ENCODE measurements at places on chromosomes 7 and 10. TPM values are rescaled to one million over a fixed set of nuclear protein-coding genes. Genes with fewer than 3 reads are reported as not detected.

DNA sequence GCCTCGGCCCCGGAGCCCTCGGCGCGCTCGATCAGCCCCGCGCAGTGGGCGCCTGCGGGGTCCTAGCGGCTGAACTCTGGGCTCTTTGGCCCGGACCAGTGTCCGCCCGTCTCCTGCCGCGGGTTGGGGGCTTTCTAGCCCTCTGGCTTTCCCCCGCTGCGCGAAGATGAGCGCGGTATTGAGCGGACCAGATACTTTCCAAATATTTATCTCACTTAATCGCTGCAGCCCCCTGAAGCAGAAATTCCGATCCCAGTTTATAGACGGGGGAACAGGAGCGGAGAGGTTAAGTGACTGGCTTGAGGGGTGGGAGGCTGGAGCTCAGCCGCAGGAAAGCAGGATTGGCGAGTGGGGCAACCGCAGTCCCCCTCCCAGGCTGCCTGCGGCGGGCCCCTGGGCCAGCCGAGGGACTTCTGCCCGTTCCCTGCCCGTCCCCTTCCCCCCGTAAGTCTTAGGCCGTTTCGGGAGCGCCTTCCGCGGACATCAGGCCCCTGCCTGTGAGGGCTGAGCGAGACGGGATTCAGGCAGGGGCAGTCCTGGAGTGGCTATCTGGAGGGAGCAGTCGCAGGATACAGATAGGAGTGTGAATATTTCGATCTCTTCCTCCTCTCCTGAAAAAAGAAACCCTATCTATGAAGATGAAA is 565 bp downstream of the STRIP2 start:
- DNase-seq = no peak

DGKB gene
- 0.26 TPM for polyA plus RNA-seq

- DNase-seq = no peak
Measured at GRCh38 chr7:154973381-154973780, 29.5 kb downstream of the PAXIP1 start.

- DNase-seq = no peak
Measured at GRCh38 chr10:30505543-30506298, 71.7 kb downstream of the MAP3K8 start.

CTAGE8 gene
- polyA plus RNA-seq = 8.3 TPM

TMEM229A gene
- polyA plus RNA-seq = 1.1 TPM

- no peak for DNase-seq
Measured at GRCh38 chr7:117277576-117277975, 45.3 kb downstream of the WNT2 start.

DNA sequence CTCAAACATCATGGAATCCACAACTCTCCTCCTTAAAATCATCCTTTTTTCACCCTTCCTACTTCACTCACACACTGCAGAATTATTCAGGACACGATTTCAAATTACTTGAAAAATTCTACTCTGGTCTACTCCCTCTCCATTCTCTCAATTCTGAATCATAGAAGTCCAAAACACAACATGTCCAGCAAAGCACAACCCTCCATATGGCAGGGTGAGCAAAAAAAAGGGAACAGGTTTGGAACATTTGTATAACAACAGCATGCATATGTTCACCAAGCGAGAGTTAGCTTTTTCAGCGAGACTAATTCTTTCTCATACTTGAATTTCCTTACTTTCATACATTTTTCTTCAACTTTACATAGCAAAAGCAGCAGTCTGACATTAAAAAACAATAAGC is 73.4 kb downstream of the ABI1 start:
- DNase-seq = no peak

DNA sequence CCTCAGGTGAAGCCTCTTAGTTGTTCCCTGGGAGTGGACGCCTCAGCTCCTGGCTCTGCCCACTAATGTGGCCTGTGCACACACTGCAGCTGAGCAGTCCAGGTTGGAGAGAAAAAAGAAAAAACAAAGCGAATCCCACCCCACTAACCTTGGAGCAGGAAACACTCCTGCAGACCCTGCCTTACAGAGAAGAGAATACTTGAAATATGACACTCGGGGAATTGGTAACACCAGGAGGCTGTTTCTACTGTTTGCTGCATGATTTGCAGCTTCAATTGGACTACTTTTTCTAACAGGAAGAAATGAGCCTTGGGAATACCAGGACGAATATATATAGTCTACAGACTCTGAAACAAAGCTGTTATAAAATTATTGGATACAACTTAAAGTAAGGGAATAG is 22.2 kb downstream of the CDHR3 start:
- DNase-seq = no peak

All from right lung (tissue), 10 donors.